Stimulated activated CD4-positive, alpha-beta T cell treated with anti-CD3 and anti-CD28 coated beads, Interleukin-12 subunit alpha, Interleukin-12 subunit beta, amount 100 ng/mL, for 48 hours (primary cell): ENCODE measurements at places on chromosomes 12 and 14.

GRCh38 chr14:103624860-103625259, 4.2 kb upstream of the KLC1 start:
- DNase-seq: no peak

DNA sequence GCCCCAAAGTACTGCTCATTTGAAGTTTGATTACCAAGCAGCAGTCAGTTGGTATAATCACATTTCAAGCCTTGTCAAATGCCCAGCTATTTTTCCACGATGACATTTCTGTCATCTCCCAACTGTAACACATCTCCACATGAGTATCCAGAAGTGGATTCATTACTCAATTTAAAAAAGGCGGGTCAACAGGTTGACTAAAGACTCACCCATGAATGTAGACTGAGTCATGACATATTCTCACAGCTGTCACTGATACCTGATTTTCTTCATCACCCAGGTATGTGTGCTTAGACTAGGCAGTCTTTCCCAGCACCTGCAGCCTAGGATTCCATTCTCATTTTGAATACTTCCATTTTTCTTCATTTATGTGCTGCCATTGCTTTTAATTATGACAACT, 75.1 kb upstream of the DBX2 start:
- DNase-seq: no peak

- no peak for DNase-seq
These were observed 5.9 kb downstream of the DDHD1 start for GRCh38 chr14:53147208-53147607.

DNA sequence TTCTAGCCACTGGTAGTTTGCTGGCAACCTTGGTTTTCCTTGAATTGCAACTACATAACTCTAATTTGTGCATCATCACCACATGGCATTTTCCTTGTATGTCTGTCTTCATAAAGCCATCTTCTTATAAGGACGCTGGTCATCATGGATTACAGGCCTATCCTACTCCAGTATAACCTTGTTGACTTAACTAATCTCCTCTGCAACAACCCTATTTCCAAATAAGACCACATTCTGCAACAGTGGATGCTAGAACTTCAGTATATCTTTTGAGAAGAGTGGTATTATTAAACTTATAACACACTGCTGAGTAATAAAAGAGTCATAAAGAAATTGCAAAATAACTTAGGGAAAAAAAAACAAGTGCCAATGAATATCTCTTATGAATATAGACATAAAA, 511.8 kb upstream of the FOXG1 start:
- no peak for DNase-seq

GRCh38 chr14:33545696-33546095, 405.2 kb downstream of the EGLN3 start:
- no peak for DNase-seq
